ENCODE measurements at places on chromosomes 11 and 22.

GRCh38 chr11:112983887-112984286, 22.7 kb downstream of the NCAM1 start:
- peak; percentile 80 for DNase-seq

- DNase-seq: no peak
Observed at GRCh38 chr11:56948991-56949515, 39.7 kb upstream of the OR5AK2 start.

- DNase-seq: no peak
Observed at GRCh38 chr11:44557464-44557863, 8.0 kb upstream of the CD82 start.

DNA sequence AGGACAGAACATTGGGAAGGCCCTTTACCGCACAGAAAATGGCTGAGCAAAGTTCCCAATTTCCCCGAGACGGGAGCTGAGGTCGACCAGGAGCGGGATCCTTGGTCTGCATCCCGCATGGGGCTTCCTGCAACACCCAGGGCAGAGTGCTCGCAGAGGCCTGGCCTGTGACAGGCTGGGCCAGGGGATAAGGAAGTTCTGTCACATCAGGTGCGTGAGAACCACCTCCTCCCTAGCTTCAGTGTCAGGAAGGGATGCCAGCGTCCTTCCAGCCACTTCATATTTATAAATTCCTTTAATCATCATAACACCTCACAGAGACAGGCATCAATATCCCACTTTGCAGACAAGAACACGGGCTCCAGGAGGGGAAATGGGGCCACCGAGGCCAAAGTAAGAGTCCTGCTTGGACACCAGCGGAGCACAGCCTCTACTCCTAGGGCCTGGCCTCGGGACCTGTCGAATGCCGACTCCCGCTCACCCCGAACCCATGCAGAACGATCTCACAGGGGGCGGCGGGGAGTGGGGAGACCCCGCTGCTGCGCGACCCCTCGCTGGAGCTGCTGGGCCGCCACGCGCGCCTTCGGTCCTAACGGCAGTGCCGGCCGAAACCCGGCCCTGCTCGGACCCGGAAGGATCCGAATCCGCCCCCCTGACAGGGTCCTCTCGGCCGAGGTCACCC, 532 bp downstream of the BET1L start:
- DNase-seq: no peak

GRCh38 chr11:55658031-55658573, 3.9 kb upstream of the OR4C6 start:
- no peak for DNase-seq

DNA sequence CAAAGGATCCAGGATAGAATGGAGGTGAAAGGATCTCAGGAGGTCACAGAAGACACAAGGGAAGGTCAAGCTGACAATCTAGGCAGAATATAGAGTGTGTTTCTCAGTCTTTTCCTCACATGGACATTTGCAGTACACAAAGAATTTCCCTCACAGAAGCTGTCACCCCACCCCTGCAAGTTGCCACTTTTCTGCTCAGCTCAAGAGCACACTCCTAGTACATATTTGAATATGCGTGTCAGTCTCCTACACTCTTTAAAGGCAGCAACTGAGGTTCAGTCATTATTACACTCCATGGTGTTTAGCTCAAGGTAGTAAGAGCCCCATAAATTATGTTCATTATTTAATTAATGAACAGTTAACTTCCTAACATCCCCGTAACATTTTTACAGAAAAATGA, 59.1 kb downstream of the ETS1 start:
- DNase-seq: no peak

DNA sequence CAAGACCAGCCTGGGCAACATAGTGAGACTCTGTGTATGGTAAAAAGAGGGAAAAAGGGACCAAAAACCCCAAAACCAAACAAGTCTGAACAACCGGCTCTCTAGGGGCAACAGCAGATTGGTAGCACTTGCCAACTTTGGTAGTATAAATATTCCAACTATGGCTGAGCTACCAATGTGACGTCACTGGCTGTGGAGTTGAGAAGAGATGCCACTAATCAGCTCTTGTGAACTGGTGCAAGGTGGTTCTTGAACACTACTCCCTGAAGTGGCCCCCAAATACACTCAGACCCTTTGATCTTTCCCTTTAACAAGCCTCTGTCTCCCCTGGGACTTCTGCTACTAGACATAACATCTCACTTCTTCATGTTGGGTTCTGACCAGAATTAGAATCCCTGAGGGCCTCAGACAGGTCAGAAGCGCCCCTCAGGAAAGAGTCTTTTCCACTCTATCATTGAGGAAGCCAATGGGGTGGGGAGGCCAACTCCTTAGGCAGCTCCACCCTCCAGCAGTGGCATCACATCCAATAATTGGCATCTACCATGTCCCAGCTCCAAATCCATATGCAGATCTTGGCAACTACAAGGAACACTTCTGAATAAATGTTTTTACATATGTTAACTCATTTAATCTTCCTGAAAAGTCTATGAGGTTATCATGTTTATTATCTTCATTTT, 49.2 kb downstream of the RPL27A start:
- DNase-seq: no peak

- DNase-seq: no peak
Observed at GRCh38 chr11:74633406-74634393, 41.3 kb downstream of the POLD3 start.

GRCh38 chr11:109306322-109306721, 115.7 kb upstream of the C11orf87 start:
- DNase-seq: no peak

DNA sequence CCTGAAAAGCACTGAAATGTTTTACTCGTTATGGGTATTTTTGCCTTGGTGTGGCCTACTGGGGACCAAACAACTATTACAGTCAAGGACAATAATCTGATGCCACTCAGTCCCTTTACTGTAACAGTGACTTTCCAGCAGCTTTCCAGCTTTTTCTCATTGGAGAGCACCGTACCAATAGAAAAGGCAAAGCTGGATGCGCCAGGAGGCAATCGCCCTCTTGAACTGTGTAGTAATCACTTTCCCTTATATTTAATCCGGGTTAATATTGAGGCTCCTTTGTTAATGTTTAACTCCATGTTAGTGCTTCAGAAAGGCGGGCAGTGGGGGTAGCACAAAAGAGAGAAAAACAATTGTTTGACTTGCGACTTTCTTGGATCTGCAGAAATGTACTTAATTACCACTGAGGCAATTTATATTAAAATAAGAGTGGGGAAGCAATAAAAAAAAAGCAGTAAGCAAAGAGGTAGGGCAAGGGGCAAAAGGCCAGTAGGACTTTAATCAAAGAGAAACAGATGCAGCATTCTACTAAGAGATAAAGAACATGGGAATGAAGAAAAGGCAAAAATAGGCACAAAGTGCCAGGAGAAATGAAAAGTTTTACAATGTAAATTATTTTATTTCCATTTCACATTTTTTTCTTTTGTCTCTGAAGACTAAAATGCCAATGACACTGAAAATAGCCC, 81.6 kb downstream of the LRRC4C start:
- no peak for DNase-seq

GRCh38 chr11:77813256-77813655, 7.3 kb downstream of the RSF1 start:
- DNase-seq: no peak

DNA sequence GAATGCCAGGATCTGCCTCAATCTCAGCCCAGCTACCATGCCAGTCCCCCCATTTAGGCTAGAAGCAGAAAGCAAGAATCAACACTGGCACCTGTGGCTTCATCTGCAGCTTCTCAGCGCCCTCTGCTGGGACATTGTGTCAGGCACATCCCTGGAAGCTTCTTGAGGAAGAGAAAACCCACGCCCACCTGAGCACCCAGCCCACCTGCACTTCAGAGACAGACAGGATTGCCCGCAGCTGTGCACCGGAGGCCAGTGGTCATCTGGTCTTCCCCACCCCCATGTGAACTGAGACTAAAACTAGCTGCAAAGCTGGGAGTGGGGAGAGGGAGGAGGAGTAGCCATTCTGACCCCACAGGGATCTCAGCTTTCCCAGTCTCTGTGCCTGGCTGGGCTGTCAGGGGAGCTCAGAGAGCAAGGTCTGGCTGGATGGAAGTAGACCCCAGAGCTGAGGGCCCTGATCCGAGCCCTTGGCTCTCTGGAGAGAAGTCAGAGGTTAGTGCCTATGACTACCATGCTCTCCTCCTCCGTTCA, 66.8 kb downstream of the FEZ1 start:
- DNase-seq: no peak

GRCh38 chr22:29689880-29690213, 30.0 kb upstream of the CABP7 start:
- DNase-seq: no peak

DNA sequence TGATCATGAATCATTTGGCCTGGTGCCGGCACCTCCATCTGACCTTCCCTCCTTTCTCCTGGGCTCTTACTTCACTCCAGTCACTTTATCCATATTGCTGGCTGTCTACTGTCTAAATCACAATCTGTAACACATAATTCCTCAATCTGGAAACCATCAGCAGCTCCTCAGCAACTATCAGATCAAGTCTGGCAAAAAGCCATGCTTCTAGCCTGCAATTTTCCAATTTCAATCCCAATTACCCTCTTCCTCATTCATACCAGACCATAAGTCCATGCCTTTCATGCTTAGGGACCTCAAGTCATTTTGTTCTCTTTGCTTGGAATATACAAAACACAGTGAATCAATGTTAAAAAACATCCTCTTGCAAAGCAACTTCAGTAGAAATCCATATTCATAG, 882.8 kb upstream of the ANO3 start:
- no peak for DNase-seq

GRCh38 chr11:76782531-76783293, 444 bp upstream of the TSKU start:
- peak; percentile 43 for DNase-seq

DNA sequence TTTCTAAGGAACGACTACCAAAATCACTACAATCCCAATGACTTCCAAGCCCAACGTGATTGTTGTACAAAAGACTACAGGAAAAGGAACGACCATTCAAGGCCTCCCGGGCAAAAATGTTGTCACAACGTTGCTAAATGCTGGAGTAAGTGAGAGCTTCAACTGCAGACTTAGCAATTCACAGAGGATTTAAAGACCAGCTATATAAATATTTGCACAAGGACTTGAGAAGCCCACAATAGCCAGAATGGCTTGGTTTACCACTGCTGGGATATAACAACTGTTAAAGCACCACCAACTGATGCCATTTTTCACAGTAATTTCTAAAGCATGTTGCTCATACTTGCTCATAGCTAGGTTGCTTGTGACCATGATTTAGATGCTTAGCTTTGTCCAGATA, 78.3 kb downstream of the EMSY start:
- DNase-seq: no peak

DNA sequence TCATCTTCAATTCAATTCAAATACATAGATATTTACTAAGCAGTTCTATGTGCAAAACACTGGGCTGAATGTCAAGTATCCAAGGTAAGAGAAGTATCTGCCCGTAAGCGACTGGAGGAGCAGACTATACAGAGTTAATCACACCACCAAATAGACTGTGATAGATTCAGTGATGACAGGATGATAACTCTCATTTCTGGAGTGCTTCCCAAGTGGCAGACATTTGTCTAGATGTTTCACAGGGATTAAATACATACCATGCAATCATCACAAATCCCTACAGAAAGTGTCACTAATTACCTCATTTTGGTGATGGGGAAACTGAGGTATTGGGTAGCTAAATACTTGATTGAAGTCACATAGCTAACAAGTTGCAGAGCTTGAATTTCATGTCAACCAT, 508.7 kb upstream of the TENM4 start:
- DNase-seq: no peak

GRCh38 chr11:102577182-102577581, 46.6 kb upstream of the MMP7 start:
- DNase-seq: no peak

GRCh38 chr22:37101311-37102066, 8.0 kb downstream of the TMPRSS6 start:
- DNase-seq: no peak

DNA sequence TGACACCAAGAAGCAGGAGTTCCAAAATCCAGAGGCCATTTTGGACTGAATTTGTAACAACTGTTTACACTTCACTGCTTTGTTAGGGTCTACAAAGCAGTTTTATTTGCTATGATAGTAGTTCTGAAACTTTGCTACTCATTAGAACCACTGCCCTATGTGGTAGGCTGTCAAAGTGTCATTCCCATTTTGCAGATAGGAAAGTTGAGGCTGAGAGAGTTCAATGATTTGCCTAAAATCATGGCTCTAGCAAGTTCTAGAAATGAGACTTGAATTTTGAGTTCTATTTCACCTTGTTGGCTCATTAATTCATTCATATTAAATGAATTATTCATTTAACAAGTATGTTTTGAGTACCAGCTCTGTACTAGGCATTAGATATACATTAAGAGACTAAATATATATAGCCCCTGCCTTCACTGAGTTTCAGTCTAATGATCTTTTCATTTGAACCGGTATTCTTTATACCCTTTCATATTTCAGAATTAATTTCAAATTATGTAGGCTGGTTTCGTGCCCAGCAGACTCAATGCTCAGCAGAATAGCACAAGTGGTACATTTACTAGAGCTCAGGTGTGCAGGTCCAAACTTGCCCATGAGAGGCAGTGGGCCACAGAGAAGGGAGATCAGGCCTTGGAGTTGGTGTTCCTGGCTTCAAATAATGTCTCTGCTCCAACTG, 93.5 kb downstream of the ME3 start:
- DNase-seq: no peak

- no peak for DNase-seq
Observed at GRCh38 chr11:73034777-73035176, 107.3 kb downstream of the FCHSD2 start.
